Stimulated activated CD4-positive, alpha-beta T cell treated with anti-CD3 and anti-CD28 coated beads, Interleukin-4, amount 100 ng/mL, for 24 hours (primary cell): ENCODE measurements at places on chromosomes 13 and 19.

GRCh38 chr13:106919133-106919532 is 351.2 kb upstream of the ARGLU1 start:
- DNase-seq: no peak

DNA sequence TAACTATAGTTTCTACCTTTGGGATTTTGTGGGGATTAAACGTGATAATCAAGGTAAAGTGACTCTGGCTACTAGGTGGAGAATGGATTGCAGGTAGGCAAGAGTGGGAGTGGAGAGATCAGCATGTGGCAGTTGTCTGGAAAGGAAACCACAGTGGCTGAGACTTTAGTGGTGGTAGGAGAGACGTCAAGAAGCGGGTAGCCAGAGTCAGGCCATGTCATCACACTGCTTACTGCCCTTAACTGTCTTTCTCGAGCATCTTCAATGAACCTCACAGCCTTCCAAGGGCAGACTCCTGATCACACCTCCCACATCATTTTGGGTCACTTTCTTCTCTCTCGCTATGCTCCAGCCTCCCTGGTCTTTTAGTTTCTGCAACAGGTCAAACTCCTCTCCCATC is 28.6 kb upstream of the MBNL2 start:
- DNase-seq: no peak

GRCh38 chr13:36067746-36068381 is 63.3 kb downstream of the DCLK1 start:
- no peak for DNase-seq

- no peak for DNase-seq
These were observed 963 bp downstream of the VPS36 start for GRCh38 chr13:52449331-52450011.

DNA sequence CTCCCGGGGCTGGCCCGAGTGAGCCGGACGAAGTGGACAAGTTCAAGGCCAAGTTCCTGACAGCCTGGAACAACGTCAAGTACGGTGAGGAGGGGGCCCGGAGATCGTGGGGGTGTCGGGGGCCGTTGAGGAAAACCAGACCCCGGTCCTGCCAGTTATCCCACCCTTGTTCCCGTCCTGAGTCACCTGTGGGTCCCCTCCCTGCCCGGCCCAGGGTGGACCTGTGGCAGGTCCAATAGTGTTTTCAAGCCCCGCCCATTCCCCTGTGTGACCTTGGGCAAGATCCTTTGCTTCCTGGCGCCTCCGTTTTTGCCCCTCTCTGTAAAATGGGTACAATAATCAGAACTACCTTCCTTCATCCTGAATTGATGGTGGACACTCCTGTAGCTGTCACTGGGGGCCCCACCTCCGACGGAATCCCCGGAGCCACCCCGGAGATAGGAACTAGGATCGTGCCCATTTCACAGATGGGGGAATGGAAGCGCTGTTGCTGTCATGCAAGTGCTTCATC is 593 bp downstream of the ATG4D start:
- no peak for DNase-seq

DNA sequence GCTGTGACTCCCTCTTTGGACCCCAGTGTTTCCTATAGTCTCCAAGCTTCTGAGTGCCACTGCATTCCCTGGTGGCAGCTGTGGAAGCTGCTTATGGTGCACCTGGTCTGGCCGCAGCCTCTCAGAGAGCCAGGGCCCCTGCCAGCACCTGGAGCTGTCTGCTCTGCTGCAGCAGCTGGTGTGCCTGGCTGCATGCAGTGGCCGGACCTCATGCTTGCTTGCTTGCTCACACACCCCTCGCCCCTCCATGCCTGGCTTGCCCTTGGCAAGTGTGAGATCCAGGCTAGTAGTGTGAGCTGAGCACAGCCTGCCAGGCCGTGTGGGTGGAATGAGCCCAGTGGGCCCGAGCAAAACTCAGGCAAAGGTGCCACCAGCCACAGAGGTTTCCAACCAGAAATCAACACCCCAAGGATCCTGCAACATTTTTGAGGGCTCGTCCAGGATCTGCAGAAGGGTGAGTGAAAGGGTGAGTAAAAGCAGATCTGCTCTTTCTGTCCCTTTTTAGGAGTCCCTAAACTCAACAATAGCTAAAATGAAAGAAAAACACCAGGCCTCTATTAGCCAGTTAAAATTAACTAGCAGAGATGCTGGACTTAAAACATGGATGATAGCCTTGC is 7.6 kb upstream of the MLLT1 start:
- no peak for DNase-seq

DNA sequence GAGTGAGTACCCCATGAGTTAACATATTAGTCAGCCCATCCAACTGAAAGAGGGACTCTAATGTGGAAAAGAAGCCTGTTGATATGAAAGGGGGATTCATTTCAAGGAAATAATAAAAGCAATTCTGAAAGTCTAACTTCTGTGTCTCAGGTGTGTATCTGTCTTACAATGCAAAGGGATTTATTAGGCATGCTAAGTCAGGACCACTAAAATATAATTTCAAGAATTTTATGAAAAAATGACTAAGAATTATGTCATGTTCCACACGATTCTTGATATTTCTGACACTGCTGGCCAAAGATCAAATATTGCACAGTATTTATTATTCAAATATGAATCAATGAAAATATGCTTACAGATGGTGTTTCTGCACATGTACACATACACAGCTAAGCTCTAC is 130.8 kb downstream of the KLF12 start:
- DNase-seq: no peak

DNA sequence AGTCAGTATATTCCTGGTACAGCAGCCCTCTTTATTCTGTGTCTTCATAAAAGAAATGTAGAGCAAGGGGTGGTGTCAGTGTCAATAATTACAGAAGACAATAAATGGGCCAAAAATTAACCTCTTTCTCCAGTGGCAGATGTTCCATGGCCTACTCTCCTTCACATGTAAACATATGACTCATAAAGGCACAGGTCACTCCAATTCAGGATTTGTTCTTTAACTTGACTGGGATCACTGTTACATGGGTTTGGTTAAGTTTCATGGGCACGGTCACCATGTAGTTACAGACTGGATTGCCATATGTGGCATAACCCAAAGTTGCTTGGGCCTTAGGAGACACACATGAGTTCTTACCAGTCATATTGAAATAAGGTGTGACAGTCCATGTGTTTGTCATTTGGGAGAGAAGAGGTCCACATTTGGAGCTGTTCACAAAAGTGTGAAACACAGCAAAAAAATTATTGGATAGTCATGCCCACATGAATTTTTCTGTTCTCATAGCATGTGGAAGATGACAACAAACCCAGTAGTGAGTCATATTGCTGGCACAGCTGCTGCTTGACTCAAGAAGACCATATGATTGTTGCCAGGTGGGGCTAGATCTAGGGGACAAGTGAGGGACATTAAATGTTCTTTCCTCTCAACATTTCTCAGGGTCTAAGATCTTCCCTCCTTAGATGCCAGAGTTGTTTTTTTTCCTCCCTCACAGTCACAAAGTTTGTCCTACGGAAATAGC is 68.1 kb upstream of the HTR2A start:
- no peak for DNase-seq

DNA sequence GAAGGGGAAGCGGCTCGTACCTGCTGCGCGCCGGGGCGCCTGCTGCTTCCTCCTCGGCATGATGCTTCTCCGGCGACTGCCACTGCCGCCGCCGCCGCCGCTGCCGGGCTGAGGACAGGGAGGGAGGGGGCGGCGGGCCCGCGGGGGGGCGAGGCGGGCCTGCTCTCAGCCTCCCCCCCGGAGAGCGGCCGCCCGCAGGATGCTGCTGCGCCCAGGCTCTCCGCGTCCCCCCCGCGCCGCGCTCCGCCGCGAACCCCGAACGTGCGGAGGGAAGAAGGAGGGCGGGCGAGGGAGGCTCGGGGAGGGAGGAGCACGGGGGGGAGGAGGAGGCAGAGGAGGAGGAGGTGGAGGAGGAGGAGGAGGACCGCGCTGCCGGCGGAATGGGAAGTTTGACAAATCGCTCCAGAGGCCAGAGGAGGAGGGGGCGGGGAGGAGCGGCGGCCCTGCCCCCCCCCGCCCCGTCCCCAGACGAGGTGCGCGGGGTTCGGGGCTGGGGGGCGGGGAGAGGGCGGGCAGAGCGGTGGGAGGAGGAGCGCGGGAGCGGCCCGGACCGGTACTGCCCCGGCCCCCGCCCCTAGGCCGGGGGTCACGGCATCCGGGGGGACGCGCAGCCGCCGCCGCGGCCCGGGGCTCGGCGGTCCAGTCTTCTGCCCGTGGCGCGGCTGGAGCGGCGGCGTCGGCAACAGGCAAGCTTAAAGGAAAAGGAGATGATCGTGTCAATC is at the start of gene TSHZ3:
Gene TSHZ3 (minus strand): TSS at position 277 of the 722 bp plus-strand sequence. CDS start 217 bp downstream, at position 60.
- peak; percentile 36 for DNase-seq

GRCh38 chr19:24002256-24002945 is 84.6 kb upstream of the ZNF254 start:
- no peak for DNase-seq

GRCh38 chr13:30535046-30535445 is 69.3 kb upstream of the HMGB1 start:
- no peak for DNase-seq

DNA sequence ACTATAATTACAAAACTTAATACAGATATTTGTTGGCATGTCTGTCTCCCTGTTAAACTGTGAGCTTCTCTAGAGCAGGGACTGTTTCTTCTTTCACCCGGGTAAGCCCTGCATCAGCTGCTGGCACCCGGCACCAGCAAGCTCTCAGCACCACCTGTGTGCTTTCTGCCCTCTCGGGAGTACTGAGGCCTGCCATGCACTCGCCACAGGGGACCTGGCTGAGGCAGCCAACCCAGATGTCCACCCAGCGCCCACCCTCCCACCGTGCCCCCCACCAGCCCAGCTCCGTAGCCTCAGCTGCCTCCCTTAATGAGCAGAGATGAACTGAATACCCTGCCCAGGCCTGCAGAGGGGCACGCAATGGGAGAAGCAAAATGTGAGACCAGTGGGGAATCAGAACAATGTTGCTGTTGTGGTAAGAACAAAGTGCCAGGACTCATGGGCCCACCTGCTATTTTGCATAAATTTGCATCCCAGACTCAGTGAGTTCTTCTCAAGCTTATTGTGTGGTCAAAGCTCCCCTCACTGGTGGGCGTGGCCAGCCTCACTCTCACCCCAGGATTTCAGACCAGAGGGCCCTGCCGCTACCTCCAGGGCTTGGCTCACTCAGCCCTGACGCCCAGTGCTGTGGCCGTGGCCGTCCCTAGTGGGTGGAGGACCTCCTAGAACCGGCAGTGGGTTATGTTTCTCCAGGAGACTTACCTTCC is 14.6 kb upstream of the SERPINE3 start:
- no peak for DNase-seq

DNA sequence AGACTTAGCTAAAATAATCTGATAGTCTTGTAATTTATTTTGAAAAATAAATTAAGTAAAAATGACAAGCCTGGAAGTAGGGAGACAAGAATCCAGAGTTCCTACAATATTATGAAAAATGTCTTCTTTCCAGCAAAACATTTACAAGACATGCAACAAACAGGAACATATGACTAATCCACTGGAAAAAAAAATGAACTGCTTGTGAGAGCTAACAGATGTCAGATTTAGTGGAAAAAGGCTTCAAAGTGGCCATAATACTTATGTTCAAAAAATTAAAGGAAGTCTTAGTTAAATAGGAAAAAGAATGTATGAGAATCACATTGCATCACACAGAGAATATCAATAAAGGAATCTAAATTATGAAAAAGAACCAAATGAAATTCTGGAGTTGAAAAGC is 2082.0 kb upstream of the PCDH20 start:
- no peak for DNase-seq

DNA sequence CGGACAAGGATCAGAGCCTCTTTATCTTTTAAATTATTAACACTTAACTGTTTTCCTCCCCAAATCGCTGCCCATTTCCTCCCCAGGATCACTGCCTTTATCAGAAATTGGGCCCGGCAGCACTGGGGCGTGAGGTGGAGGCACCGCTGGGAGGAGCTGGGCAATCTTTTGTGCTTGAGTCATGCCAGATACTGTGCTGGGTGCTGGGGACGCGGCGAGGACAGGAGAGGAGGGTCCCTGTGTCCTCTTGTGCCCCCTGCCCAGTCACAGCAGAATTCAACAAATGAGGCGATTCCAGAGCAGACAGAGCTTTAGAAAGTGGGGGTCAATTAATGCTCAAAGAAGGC is 347.8 kb downstream of the ZNF536 start:
- DNase-seq: no peak

DNA sequence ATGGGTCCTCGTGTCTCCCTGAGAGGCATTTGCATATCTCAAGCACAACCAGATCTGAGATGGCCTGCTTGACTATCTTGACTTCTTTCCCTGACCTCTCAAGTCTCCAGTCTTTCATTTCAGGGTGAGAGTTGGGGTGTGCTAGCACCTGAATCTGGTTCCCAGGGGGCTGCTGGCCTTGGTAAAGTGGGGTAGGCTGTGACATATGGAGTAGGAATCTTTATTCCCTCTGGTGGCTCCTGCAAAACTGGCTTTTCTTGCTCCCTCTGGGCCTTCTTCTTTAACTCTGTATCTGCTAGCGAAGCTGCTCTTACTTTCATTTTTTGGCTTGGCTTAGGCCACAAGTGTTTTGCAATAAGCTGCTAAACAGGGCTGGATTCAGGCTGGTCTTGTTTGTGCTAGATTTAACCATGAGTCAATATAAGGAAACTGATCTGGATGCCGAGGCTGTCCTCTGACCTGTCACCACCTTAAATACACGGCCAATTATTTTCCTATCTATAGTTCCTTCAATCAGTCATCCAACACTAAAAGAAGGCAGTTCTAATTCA is 42.3 kb downstream of the ZNF493 start:
- DNase-seq: no peak

DNA sequence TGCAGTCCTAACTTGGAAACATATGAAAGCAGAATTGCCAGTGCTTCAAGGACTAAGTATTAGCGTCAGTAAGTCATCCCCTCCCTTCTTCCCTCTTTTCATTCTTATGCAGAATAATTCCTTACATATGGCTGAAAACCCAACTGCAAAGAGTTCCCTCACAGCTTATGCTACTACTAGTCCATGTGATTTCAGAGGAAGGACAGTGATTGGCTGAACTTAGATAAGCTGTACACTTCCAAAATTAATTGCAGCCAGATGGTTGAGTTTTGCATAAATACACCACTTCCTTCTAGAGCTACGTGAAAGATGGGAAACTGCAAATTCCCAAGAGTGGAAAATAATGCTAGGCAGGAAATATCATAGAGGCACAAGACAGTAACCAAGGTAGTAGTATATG is 730.4 kb downstream of the OLFM4 start:
- no peak for DNase-seq

DNA sequence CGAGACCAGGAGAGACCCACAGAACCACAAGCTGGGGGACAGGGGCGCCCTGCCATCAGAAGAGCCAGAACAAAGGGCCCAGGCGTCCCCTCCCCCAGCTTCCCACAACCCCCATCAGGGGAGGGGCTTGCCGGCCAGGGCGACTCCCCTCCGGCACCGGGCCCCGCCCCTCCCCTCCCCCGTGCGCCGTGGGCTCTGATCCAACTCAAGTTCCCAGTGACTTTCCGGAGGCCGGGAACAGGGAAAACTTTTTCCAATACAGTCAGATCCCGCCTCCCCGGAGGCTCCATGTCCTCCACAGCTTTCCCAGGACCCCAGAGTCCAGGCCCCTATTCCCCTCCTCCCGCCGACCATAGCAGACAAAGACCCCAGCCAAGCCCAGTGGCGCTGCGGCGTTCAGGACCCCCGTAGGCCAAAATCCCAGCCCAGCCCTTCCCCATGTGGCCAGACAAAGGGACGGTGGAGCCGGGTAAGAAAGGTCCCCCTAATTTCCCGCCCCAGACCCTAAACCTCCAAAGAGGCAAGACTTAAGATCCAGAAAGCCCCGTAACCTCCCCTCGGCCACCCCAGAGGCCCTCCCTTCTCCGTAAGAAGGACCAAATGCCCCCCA is 673 bp downstream of the TEAD2 start:
- no peak for DNase-seq
